ENCODE measurements at places on chromosomes 5 and 9.

DNA sequence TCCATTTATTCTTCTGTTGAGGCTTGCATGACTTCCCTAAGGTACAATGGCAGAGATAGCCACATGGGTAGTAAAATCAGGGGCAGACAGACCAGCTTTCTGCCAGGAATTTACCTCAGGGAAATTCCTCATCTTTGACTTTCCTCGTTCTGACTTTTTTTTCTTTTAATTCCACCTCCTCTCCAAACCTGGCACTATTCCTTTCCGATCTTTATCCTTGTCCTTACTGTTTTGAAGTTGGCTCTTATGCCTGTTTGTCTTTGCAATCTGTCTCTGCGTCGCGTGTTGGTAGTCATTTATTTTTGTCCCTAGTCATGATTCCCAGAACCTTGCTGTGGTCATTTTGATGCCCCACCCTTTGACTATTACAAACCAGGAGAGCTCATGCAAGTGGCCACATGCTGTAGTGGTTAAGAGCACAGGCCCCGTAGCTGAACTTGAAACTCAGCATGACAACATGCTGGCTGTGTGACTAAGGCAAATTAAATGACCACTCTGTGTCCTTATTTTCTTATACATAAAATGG, 19.0 kb downstream of the TMC1 start:
- no peak for DNase-seq

DNA sequence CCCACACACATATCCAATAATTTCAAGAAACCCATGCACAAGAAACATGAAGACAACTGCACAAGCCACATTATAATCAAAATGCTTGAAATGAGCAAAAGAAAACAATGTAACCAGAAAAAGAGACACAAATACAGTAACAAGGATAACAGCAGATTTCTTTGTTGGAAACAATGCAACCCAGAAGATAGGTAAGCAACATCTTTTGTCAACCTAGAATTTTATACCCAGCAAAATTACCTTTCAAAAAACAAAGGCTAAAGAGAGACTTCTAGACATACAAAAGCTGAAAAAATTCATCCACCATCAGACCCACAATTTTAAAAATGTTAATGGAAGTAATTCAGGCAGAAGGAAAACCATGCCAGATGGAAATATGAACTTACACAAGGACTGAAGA, 5.0 kb upstream of the COL23A1 start:
- DNase-seq, result no peak

- DNase-seq, result no peak
Measured at GRCh38 chr5:72523960-72524582, 16.9 kb upstream of the ZNF366 start.

- no peak for DNase-seq
Measured at GRCh38 chr5:39605588-39606575, 181.1 kb upstream of the DAB2 start.

DNA sequence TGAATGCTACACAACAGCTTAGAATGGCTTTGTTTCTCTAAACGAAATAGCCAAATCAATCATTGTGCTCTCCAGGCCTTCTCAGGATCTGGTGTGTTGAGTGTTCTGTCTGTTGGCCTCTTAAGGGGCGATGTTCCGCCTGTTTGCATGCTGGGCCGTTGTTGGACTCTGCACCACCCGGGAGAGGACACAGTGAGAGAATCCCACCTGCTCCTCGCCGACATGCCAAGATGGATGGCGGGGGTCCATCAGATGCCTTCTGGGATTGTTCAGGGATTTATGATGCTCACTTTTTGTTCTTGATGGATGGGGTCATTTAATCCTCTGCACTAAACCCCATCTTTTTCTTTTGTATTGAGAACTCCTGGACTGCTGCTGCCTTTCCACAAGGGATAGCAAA, 159.9 kb downstream of the NTRK2 start:
- DNase-seq, result no peak

DNA sequence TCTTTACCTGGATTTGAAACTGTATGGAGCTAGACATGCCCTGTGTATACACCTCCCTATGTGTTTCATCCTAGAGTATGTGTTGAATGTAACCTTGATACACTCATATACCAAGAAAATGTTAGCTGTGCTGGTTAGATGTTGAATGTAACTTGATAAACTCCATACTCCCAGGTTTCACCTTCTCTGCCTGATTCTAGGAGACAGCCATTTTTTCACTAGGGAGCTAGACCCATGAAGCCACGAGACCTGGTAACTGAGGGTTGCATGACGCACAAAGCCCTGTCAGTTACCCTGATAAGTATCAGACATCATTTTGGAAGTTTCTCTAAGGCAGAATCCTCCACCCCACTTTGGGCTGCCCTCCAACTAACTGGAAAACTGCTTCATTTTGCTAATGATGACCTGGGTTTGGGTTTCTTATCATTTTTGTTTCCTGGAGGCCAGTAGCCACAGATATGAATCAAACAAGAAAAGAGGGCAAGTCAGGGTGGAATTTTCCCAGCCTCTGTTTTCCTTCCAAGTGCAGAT, 478.5 kb upstream of the KIF2A start:
- no peak for DNase-seq

GRCh38 chr5:82684165-82684564, 393.0 kb downstream of the TMEM167A start:
- no peak for DNase-seq

DNA sequence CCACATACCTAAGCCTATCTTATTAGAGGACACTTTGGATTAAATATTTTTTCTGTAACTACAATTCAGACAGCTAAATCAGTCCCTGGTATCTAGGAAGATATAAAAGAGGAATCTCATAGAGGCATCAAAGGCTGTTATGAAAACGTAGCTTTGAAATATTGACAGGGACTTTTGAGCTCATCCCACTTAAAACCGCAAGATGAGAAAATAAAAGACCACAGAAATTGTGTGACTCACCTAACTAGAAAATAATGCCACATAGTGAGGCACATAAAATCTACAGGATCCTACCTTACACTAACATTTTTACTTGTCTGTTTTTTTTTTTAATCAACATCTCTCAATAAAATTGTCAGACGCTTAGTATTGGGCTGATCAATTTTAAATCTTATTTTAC, 686.5 kb upstream of the COX7C start:
- no peak for DNase-seq

- DNase-seq, result no peak
Measured at GRCh38 chr9:37929441-37929895, 25.5 kb upstream of the SLC25A51 start.

- DNase-seq, result no peak
Measured at GRCh38 chr5:57955511-57955910, 472.9 kb upstream of the ACTBL2 start.

- DNase-seq, result no peak
Measured at GRCh38 chr5:1734908-1735289, 64.7 kb downstream of the MRPL36 start.

DNA sequence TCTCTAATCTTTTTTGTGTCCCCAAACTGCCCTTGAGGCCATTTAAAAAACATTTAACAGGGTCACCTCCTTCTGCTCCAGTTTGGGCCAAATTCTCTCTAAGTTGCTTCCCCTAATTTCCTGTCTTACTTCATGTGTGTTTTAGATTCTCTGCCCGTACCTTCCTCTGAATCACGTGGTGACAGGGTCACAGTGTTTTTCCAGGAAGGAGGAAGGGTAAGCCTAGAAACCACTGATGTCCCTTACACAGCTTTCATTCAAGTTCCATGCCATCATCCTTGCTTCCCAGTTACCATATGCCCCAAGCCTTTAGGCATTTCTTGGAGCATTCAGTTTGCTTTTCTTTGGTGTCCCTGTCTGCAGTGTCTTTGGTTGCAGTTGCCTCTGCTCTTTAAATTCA, 42.4 kb upstream of the MACIR start:
- no peak for DNase-seq
